ENCODE measurements at places on chromosomes 2 and 18.
A peak's percentile ranks its signal among the peaks of the same experiment; 100 is the strongest.

DNA sequence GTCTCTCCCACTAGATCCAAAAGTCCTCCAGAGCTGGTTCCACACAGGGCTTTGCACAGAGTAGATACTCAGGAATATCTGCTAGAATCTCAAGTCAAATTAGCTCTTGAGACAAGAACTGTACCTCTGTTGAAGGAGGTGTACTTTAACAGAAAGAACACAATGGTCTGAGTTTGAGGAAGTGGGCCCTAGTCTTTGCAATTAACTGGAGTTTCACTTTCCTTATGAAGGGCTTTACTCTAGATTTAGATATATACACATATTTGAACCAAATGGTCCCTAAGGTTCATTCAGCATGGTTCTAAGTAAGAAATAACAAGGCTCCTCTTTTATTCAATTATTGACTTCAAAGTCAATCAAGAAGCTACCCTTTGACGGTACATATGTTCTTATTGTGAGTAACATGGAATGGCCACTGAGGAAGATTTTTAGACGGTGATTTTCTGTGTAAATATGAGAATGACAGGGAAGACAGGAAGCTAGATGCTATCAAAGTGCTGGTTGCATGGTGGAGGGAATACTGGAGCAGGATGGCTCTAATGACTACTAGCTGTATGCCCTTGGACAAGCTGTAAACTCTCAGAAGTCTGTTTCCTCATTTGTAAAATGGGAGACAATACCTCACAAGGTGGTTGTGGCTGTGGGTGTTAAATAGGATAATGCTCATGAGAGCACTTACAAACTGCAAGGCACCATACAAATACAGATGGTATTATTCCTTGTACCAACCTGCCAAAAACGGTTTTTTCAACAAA is 73.5 kb upstream of the SERTAD2 start:
- DNase-seq = peak; percentile 76

DNA sequence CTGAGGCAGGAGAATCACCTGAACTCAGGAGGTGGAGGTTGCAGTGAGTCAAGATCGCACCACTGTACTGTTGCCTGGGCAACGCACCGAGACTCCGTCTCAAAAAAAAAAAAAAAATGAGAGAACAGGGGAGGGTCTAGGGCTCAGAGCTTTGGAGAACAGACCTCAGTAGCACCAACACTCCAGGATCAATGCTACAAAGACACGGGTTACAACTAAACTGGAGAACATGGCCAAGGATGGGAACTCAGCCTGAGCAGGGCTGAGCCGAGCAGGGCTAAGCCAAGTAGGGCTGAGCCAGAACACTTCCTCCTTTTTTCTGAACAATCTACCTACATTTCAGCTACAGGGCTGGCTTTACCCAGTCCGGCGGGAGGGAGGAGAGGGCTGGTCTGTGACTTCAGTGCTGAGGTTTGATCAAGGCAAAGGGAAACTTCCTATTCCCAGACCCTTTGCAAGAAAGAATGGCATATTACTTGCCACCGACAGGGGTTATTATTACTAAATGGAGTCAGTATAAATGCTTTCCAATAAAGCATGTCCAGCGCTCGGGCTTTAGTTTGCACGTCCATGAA is 2.9 kb upstream of the CASP8 start:
- DNase-seq = peak; percentile 57

DNA sequence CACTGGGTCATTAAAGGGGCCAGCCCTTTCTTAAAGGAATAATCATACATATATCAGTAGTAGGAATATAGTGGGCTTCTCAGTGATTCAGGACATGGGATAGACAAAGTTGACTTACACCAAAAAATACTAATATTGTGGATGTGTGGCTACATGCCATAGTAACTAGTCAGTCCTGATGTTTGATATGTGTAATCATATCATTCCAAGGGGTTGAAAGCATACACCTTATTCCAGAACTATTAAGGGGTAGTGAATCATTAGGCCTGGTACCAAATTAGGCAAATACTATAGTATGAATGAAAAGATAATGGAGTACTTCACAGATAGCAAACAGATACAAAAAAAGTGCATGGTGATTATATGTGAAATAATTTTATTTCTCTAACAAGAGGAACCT is 814.9 kb upstream of the NRXN1 start:
- DNase-seq = no peak

DNA sequence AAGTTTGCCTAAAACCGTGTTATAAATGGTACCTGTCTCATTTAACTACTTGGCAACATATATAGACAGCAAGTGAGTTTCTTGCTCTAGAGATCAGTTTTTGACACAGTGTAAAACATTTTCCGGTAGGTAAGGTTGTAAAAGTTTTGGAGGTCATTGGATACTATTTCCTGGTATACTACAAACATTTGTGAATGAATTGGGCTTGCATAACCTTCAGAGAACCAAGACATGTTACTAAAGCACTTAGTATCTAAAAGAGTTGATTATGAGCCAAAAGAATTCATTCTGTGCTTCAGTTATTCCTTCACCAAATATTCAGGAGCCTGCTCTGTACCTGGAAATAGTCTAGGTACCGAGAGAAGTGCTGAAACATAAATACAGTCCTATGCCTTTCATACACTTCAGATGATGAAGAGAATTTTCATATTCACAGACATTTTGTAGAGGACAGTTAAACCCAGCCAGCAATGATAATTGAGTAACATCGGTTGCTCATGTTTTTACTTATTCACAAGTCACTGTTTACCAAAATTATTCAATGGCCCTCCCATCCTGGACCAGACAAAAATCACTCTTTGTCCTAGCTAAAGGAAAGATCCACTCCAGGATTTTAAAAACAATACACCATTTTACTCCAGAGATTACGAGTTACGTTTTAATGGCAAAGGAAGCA is 319.4 kb upstream of the RBMS1 start:
- DNase-seq = no peak

- no peak for DNase-seq
These were observed 34.9 kb upstream of the SH3RF3 start for GRCh38 chr2:109094144-109094543.

GRCh38 chr2:66852953-66853352 is 418.0 kb downstream of the MEIS1 start:
- no peak for DNase-seq

DNA sequence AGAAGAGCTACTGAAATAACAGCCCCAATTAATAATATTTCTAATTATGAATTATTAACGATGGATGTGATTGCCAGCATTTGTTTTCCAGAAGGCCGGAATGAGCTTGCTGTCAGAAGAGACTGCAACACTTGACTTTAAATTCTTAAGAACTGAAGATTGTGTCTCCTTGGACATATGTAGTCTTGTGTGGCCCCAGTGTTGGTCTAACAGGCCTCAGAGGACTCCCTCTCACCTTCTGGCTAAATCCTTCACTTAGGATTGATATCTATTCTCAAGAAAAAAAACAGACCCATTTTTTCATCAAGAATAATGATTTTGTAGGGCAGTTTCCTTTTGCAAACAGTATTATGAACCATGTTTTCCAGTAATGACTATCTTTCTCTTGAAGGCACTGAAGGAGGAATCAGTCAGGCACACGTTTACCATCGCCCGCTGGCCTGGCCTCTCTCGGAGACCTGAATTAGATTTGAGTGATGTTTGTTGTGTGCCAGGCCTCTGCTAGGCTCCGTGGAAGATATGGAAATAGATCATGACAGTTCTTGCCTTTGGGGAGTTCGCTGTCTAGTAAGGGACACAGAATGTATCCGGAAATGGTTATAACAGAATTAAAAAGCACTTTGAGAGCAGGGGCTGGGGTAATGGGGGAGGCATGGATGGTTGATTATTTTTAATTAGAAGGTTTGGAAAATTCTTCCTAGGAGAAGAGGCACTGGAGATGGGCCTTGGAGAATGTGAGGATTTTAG is 258.0 kb downstream of the MYCN start:
- no peak for DNase-seq

- no peak for DNase-seq
These were observed 88.7 kb downstream of the ADAM23 start for GRCh38 chr2:206531996-206532543.

DNA sequence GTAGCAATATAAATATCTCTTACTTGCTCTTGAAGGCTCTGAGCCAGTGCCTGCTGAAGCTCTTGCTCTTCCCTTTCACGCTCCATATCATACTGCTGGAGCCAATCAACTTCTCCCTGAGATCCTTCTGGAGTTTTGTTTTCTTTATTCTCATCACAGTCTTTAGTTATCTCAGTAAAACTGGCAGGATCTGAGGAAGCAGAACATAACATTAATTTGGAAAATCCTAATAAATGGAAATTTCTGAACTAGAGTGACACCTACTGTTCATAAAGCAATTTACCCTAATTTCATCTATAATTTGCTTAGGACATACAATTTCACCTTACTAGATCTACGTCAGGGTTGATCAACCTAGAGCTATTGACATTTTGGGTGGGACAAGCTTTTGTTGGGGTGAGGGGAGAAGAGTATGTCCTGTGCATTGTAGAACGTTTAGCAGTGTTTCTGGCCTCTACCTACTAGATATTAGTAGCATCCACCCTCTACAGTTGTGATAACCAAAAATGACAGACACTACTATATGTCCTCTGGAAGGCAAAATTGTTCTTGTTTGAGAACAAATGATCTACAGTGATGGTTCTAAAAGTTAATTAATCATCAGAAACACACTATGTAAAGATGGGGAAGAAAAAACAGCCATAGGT is 47.2 kb downstream of the VIL1 start:
- no peak for DNase-seq

DNA sequence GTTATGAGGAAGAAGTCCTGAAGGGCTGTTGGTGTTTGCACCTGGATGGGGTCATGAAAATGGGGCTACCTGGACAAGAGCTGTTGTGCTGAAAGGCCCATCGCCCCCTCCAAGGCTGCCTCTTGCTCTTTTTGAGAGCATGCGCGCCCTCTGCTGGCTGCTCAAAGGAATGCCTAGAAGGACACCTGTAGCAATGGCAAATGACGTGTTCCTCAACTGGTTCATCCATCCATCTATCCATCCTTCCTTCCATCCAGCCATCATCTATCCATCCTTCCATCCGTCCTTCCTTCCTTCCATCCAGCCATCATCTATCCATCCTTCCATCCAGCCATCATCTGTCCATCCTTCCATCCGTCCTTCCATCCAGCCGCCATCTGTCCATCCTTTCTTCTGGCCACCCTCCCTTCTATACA is 17.2 kb upstream of the RPL31 start:
- peak; percentile 84 for DNase-seq

- no peak for DNase-seq
These were observed 170.7 kb downstream of the DIS3L2 start for GRCh38 chr2:232132181-232132580.

GRCh38 chr2:195985741-195986140 is 82.9 kb downstream of the DNAH7 start:
- no peak for DNase-seq

DNA sequence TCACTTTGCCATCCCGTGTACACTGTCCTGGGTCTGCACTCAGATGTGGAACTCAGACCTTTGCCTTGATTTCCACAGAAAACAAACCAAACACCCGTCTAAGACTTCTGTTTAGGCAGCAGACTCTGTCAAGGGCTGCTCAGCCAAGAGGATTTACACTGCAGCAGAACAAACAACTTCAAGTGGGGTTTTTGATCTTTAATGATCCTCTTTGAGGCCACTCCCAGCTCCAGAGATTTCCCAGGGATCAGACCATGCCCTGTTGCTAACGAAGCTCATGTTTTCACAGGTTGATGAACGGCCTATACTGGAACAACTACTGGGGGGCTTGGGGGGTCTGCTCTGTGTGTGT is 52.5 kb upstream of the LGALSL start:
- no peak for DNase-seq

DNA sequence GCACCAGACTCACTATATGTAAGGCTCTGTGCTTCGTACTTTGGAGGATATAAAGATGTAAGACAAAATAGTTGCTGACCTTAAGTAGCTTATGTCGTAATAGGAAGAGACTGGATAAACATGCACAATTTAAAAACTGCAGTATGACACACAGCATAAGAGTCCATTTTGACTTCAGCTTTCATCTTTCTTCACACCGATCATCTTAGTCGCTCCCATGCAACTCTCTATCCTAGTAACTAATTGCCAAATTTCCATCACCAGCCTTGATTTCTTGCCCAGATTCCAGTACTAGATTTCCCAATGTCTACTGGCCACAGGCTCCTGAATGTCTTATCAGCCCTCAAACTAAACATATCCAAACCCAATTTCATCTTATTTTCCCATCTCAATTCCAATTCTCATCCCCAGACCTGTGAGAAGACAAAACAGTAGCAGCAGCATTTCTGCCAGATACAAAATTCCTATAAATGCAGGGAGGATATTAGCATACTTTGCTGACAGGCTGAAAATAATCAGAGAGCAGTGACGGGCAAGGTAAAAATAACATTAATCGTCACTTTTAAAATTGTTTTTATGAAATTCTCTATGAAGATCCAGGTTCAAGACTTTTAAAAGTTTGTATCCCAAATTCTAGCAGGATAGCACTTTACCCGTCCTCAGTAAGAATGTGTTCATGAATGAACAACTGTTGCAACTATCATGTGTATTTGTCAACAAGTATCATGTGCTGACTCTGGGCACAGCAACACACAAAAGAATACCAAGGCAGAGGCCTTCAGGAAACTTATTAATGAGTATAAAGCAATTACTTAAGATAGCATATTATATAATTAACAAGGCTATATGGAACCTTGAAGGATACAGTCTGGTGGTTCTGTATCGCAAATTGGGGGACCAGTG is 42.2 kb downstream of the KIDINS220 start:
- DNase-seq = no peak

GRCh38 chr18:62558015-62558663 is 35.3 kb downstream of the ZCCHC2 start:
- DNase-seq = peak; percentile 20

- no peak for DNase-seq
These were observed 741.4 kb upstream of the LRRTM4 start for GRCh38 chr2:78263571-78263970.

- DNase-seq = no peak
These were observed 36.5 kb downstream of the RRM2 start for GRCh38 chr2:10159086-10159485.

- DNase-seq = no peak
These were observed 63.0 kb upstream of the GLI2 start for GRCh38 chr2:120672526-120673204.
